Omental fat pad (tissue), 4 donors: ENCODE measurements at places on chromosomes 11 and 22. TPM values are rescaled to one million over a fixed set of nuclear protein-coding genes. Genes with fewer than 3 reads are reported as not detected.

DNA sequence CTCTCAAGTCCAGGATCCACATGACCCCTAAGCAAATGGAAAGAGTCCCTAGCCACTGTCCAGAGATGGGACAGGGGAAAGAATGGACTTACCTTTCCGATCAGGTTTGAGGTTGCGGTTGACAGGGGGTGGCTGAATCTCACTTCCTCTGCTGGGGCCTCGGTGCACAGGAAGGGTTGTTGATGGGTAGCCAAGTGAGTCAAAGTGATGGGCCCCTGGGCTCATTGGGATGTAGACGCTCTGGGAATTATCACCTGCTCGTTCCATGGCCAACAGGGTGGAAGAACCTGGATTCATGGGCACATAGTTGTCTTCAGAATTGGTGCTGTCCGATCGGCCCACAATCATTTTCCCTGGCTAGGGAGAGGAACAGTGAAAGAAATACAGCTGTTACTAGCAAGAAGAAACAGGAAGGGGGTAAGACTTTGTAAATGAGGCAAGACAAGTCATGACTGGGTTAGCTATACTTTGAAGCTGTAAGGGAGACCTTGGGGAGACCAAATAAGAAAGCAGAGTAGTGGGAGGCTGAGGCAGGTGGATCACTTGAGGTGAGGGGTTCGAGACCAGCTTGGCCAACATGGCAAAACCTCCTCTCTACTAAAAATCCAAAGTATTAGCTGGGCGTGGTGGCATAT is 34.7 kb downstream of the USP35 start:
- DNase-seq = no peak

DNA sequence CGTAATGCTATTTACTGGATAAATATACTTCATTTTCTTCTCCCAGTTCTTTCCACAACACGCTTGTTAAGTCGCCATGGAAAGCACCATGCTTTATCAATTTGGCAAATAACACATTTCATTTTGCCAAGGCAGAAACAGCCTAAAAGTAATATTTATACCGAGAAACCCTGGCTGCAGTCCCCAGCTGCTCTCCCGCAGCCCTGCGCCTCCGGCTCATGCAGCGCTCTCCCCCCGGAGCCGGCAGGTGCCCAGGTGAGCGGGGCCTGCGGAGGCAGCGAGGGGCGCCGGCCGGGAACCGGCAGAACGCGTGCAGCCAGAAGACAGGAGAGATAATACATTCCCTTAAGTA is 681 bp upstream of the ARHGEF12 start:
- DNase-seq = no peak

- no peak for DNase-seq
Measured at GRCh38 chr11:57662893-57663292, 5.0 kb upstream of the ZDHHC5 start.

MRPL16 gene
- 50.9 TPM for total RNA-seq
